ENCODE measurements at places on chromosomes 7 and 10. TPM values are rescaled to one million over a fixed set of nuclear protein-coding genes. Genes with fewer than 3 reads are reported as not detected.
A peak's percentile ranks its signal among the peaks of the same experiment; 100 is the strongest.

The C10orf62 gene
- not detected for total RNA-seq

The ASAH2 gene
- total RNA-seq: 7.3 TPM

The FAM241B gene
- 24.9 TPM for total RNA-seq

The ASB13 gene
- 37.0 TPM for total RNA-seq

The FRMD4A gene
- total RNA-seq: 52.1 TPM

The PPP1R3A gene
- total RNA-seq: not detected

The HOGA1 gene
- total RNA-seq: 0.67 TPM

The SAP25 gene
- total RNA-seq: 2.0 TPM

The SLC39A12 gene
- not detected for total RNA-seq

- no peaks in the 10 kb centered on the region for H3K27me3 ChIP-seq
- no peak overlapping the region for H3K27ac ChIP-seq
- no peak overlapping the region for H3K4me3 ChIP-seq
- no peak for DNase-seq
- no peaks in the 10 kb centered on the region for H3K4me1 ChIP-seq
Observed at GRCh38 chr10:110827875-110828274, 43.9 kb upstream of the PDCD4 start.

DNA sequence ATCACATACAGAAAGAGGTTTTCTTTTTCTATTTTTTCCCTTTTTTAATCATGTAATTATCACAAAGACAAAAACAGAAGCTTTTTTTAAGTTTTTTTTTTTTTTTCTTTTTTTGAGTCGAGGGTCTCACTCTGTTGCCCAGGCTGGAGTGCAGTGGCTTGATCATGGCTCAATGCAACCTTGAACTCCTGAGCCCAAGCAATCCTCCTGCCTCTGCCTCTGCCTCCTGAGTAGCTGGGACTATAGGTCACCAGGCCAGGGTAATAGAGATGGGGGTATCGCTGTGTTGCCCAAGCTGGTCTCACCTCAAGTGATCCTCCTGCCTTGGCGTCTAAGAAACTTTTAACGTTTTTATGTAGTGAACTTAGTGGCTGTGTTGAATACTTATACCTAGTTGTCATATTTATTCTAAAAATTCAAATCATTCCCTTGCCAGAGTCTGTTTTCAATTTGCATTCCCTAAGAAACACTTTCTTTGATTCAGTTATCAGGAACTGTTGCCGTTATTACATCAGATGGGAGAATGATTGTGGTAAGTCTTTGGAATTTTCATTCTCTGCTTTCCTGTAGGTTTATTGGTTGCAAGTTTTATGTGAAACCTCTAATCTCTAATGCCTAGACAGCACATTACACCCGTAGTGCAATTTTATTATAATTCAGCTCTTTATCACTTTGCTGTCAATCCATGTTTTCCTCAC, 1.3 kb downstream of the LSM8 start:
- H3K27me3 ChIP-seq: no peaks in the 10 kb centered on the region
- peak overlapping the region; percentile 18 for H3K4me3 ChIP-seq
- peaks cover 8% of the 10 kb centered on the region for H3K4me1 ChIP-seq
- no peak for DNase-seq
- peak overlapping the region; percentile 50 for H3K27ac ChIP-seq
- H3K36me3 ChIP-seq: no peaks in the 10 kb centered on the region

DNA sequence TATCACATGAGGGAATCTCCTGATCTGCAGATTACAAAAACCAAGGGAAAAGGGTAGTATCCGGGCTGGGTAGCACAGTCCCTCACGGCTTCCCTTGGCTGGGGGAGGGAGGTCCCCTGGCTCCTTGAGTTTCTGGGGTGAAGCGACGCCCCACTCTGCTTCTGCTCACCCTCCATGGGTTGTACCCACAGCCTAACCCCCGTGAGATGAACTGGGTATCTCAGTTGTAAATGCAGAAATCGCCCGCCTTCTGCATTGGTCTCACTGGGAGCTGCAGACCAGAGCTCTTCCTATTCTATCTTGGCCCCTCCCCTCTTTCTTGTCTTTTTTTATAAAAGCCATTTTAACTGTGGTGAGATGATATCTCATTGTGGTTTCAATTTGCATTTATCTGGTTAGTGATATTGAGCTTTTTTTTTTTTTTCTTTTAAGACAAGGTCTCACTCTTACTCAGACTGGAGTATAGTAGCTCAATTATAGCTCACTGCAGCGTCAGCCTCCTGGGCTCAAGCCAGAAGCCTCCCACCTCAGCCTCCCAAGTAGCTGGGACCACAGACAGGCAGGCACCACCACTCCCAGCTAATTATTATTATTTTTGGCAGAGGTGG, 87.8 kb downstream of the ABCC2 start:
- no peak overlapping the region for H3K4me3 ChIP-seq
- H3K27ac ChIP-seq: peak overlapping the region; percentile 63
- H3K4me1 ChIP-seq: peaks cover 35% of the 10 kb centered on the region
- no peaks in the 10 kb centered on the region for H3K36me3 ChIP-seq
- no peak for DNase-seq
- H3K27me3 ChIP-seq: no peaks in the 10 kb centered on the region

DNA sequence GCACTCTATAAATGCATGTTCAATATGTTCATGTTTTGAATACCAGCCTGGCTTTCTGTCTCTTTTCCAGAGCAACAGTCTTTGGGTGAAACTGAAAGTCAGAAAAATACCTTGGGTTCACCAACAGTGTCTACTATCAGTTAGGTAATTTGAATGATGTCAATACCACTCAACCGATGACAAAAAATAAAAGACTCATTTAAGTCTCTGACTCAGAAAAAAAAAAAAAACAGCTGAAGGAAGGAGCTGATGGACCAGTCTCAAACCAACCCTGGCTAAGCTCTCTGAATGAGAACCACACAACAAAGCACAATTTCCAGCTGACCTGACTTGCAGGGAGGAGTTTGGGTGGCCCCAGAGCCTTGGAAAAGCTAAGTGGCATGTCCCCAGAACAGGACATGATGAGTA, 42.5 kb downstream of the ABLIM1 start:
- H3K36me3 ChIP-seq: no peaks in the 10 kb centered on the region
- H3K4me3 ChIP-seq: no peak overlapping the region
- H3K27ac ChIP-seq: peak overlapping the region; percentile 21
- no peaks in the 10 kb centered on the region for H3K27me3 ChIP-seq
- peaks cover 31% of the 10 kb centered on the region for H3K4me1 ChIP-seq

- no peak for DNase-seq
- no peak overlapping the region for H3K4me3 ChIP-seq
- H3K27ac ChIP-seq: peak overlapping the region; percentile 39
Observed at GRCh38 chr10:98260350-98260749, 7.6 kb downstream of the LOXL4 start.

DNA sequence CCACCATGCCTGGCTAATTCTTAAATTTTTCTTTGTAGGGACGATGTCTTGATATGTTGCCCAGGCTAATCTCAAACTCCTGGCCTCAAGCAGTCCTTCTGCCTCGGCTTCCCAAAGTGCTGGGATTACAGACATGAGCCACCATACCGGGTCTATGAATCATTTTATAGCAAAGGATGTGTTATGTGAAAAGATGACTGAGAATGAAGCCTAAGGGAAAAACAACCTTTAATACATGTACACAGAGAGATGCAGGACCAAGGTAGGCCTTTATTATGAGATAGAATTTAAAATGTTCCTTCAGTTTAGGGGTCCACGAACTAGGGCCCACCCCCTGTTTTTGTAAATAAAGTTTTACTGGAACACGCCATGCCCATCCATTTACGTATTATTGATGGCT, 41.0 kb downstream of the UBE2H start:
- H3K4me1 ChIP-seq: peaks cover 2% of the 10 kb centered on the region
- no peaks in the 10 kb centered on the region for H3K36me3 ChIP-seq
- no peak overlapping the region for H3K27ac ChIP-seq

DNA sequence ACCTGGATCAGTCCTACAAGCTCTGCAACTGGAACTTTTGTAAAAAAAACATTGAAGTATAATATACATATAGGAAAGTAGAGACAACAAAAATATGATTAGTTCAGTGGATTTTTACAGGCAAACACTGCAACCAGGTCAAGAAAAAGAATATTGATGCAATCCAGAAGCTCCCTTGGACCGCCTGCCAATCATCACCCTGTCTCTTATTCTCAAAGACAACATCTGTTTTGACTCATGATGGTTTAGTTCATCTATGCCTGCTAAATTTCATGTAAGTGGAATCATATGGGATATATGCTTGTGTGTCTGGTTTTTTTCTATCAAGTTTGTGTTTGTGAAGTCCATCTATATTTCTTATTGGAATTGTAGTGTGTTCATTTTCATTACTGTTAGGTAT, 7.7 kb upstream of the HYCC1 start:
- no peak for DNase-seq
- H3K36me3 ChIP-seq: no peaks in the 10 kb centered on the region
- H3K27ac ChIP-seq: no peak overlapping the region
- H3K4me1 ChIP-seq: 0 out of 2 replicates have a peak, but pooled peaks cover 7% of the 10 kb centered on the region
- H3K27me3 ChIP-seq: no peaks in the 10 kb centered on the region

DNA sequence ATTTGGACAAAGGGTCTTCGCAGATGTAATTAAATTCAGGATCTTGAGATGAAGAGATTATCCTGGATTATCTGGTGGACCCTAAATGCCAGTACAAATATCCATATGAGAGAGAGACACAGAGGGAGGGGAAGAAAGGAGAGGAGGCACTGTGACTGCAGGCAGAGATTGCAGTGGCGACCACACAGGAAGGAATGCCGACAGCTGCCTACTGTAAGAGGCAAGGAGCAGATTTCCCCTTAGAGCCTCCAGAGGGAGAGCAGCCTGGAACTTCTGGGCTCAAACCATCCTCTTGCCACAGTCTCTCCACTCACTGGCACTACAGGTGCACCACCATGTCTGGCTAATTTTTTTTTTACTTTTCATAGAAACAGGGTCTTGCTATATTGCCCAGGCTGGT, 152.3 kb downstream of the SDK1 start:
- H3K4me3 ChIP-seq: no peak overlapping the region
- H3K4me1 ChIP-seq: no peaks in the 10 kb centered on the region
- H3K27me3 ChIP-seq: no peaks in the 10 kb centered on the region
- no peak overlapping the region for H3K27ac ChIP-seq
- DNase-seq: no peak

GRCh38 chr7:25809441-25809840, 342.6 kb upstream of the NFE2L3 start:
- H3K4me3 ChIP-seq: no peak overlapping the region
- H3K36me3 ChIP-seq: no peaks in the 10 kb centered on the region
- DNase-seq: no peak
- no peak overlapping the region for H3K27ac ChIP-seq
- no peaks in the 10 kb centered on the region for H3K4me1 ChIP-seq

- no peak overlapping the region for H3K4me3 ChIP-seq
- H3K27ac ChIP-seq: no peak overlapping the region
- H3K36me3 ChIP-seq: no peaks in the 10 kb centered on the region
- no peaks in the 10 kb centered on the region for H3K27me3 ChIP-seq
Observed at GRCh38 chr10:28410420-28411135, 107.7 kb upstream of the MPP7 start.

DNA sequence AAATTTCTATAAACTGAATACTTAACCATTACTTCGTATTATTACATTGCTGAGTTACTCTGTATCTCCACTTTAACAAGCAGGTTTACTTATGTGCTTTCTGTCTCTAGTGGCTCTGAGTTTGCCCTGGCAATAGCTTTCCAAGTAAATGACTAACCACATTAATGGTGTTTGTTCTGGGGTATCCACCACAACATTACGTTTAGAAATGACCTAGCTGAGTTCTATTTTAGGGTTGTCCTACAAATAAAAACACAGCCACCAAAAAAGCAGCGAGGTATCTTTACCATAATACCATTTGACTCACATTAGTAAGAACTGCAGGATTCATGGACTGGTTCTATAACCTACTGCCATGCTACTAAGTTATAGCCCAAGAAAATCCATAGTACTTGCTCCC, 83.1 kb downstream of the HIBADH start:
- no peak overlapping the region for H3K27ac ChIP-seq
- H3K4me3 ChIP-seq: no peak overlapping the region
- no peak for DNase-seq
- H3K36me3 ChIP-seq: no peaks in the 10 kb centered on the region
- H3K27me3 ChIP-seq: no peaks in the 10 kb centered on the region

DNA sequence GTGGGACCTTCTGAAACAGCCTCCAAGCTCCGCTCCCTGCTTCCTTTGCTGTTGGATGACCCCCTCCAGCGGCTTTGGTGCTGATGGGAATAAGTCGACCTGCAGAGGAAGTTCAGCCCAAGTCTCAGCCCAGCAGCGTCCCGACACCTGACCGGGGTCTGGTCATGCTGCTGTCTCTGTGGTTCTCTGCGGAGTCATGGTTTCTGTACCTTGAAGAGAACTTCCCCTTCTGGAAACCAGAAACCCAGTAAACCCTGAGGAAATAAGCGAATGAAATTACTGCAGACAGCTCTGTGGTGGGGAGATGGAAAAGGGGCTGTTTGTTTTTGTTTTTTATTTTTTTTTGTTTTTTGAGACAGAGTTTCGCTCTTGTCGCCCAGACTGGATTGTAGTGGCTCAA, 18.3 kb upstream of the ZNF12 start:
- no peaks in the 10 kb centered on the region for H3K27me3 ChIP-seq
- DNase-seq: no peak
- H3K36me3 ChIP-seq: no peaks in the 10 kb centered on the region
- H3K4me3 ChIP-seq: no peak overlapping the region

- DNase-seq: no peak
- H3K27ac ChIP-seq: no peak overlapping the region
- no peaks in the 10 kb centered on the region for H3K4me1 ChIP-seq
- H3K36me3 ChIP-seq: no peaks in the 10 kb centered on the region
Observed at GRCh38 chr10:124287791-124288190, 130.9 kb downstream of the OAT start.

DNA sequence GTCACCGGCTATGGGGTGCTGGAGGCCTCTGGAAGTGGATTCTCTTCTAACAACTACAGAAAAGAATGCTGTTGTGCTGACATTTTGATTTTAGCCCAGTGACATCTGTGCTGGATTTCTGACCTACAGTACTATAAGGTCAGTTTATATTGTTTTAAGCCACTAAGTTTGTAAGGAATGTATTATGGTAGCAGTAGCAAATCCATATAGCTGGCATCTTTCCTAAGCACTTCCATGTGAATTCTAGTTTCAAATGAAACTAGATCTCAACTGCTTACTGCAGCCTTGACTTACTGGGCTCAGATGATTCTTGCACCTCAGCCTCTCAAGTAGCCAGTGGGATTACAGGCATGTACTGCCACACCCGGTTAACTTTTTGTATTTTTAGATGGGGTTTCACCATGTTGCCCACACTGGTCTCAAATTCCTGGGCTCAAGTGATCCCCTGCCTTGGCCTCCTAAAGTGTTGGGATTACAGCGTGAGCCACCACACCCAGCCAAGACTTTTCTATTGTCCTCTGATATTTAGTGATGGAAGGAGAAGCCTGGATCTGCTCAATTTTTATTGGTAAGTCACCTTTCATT, 414.0 kb downstream of the PHTF2 start:
- no peak overlapping the region for H3K4me3 ChIP-seq
- DNase-seq: no peak
- no peaks in the 10 kb centered on the region for H3K36me3 ChIP-seq
- H3K27me3 ChIP-seq: no peaks in the 10 kb centered on the region
- no peak overlapping the region for H3K27ac ChIP-seq

- no peak overlapping the region for H3K27ac ChIP-seq
Observed at GRCh38 chr7:26052706-26053105, 99.3 kb upstream of the NFE2L3 start.

Data from Caco-2 (cell line).